ENCODE measurements at places on chromosomes 1 and 21.

- DNase-seq = no peak
Measured at GRCh38 chr1:174556392-174556791, 108.6 kb downstream of the GPR52 start.

DNA sequence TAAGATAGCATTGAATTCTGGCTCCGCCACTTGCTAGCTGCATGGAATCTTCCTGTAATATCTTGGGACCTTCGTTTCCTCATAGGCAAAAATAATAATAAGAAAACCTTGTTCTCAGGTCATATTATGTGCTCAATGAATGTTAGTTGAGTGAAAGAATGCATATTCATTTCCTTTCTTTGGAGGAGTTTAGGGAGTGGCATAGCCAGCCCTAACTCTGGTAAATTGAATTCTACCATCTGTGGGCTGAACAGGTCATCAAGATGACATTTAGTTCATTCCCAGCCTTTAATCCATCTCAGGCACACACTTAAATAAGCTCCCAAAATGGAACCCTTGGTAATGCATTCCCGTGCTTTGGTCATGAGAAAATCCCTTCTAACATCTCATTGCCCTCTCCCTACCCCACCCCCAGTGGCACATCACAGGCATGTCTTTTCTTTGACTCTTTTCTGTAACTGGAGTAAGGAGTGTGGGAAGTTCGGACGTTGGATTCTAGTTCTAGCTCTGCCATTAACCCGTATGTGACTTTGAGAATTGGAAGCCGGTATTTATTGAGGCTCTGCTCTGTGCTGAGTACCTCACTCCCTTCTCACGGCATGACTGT lies 13.2 kb upstream of the MYOG start:
- DNase-seq = no peak

- DNase-seq = no peak
Measured at GRCh38 chr1:226369110-226369509, 38.8 kb downstream of the PARP1 start.

DNA sequence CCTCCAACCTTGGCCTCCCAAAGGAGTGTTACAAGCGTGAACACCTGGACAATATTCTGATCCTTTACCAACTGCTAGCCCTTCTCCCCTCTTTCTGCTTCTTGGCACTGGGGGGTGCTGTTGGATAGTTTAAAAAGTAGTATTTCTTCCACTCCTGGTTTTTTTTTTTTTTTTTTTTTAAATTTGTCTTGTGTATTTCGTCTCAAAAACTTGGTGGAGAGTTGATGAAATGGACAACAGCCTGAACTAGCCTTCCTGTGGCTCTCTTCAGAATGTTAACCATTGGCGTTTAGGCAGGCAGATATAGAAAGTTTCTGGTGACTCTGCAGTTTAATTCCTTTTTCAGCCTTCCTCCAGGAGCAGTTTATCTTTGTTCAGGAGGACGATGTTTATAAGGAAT lies 69.7 kb upstream of the USP24 start:
- no peak for DNase-seq

GRCh38 chr21:44547656-44548331 lies 3.5 kb downstream of the KRTAP10-2 start:
- DNase-seq = peak; percentile 36

DNA sequence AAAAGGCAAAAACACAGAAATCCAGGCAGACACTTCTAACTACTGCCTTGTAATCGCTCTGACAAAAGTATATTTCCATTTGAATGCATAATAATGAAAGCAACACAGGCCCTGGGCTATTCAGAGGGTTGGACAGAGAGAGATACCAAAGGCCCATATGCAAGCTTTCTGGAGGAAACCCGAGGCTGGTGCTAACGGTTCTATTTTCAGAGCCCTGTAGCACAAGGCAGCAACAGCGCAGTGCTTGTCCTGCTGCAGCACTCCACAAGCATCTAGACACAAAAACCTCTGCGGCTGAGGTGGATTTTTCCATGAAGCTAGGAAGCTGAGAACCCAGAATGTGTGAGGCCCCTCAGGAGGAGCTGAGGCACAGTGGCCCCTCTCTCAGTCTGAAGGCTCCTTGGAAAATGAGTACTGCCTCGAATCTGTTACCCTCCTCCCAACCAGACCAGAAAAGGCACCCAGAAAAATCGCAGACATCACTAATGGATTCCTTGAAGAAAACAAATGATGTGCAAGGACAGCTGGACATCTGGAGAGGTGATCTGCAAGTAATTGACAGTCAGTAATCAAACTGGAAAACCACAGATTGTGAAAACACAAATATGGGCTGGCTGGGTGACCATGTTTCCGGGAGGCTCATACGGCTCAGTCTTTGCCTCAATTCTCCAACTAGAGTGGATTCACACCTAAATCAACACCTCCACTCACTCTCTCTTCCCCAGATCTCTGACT lies 54.0 kb downstream of the COLGALT2 start:
- no peak for DNase-seq
